Suppressor macrophage (primary cell): ENCODE measurements at places on chromosomes 5 and 9.

GRCh38 chr5:143102411-143102810 lies 301.1 kb downstream of the NR3C1 start:
- no peak for DNase-seq

DNA sequence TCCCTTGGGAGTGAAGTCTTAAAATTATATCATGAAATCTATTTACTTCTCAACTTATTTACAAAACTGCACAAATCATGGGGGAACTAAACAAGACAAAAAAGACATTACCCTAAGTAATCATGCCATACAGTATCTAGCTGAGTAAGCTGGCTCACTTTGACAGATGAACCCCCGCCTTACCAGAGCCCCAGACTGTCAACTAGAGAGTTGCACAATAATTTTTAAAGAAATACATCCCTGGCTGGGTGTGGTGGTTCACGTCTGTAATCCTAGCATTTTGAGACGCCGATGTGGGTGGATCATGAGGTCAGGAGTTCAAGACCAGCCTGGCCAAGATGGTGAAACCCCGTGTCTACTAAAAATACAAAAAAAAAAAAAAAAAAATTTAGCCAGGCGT lies 62.3 kb downstream of the LPAR1 start:
- DNase-seq = peak; percentile 56

- peak; percentile 57 for DNase-seq
Observed at GRCh38 chr5:101390151-101390908, 487.2 kb upstream of the ST8SIA4 start.

GRCh38 chr5:155434681-155435080 lies 421.1 kb downstream of the KIF4B start:
- DNase-seq = peak; percentile 33

- peak; percentile 77 for DNase-seq
Observed at GRCh38 chr5:1190837-1191239, 10.6 kb upstream of the SLC6A19 start.

GRCh38 chr9:114084282-114085073 lies 6.4 kb upstream of the AMBP start:
- DNase-seq = no peak

GRCh38 chr5:6185574-6185973 lies 192.8 kb downstream of the MED10 start:
- DNase-seq = no peak

GRCh38 chr9:11194246-11194645 lies 581.4 kb upstream of the PTPRD start:
- no peak for DNase-seq

- DNase-seq = no peak
Observed at GRCh38 chr5:151110992-151111391, 30.2 kb upstream of the TNIP1 start.

DNA sequence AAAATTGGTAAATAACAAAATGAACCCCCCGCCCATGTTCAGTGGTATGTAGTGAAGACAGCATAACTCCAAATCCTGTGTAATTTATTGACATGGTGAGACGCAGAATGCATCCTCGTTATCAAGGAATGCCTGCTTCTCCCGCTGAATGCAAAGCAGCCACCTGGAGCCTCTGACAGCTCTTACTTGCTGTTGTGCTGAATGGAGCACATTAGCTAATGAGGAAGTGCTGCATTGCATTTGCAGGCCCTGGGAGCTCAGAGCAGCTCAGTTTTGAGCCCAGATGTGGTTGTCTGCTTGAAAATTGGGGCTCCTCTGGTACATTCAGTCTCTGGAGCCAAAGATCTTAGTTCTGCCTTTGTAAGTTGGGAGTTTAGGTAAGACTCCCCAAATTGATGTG lies 28.9 kb downstream of the PLAC8L1 start:
- peak; percentile 22 for DNase-seq

GRCh38 chr9:137198051-137198901 lies 2.3 kb downstream of the TPRN start:
- no peak for DNase-seq

GRCh38 chr5:120098902-120099535 lies 365.1 kb upstream of the PRR16 start:
- DNase-seq = peak; percentile 1

DNA sequence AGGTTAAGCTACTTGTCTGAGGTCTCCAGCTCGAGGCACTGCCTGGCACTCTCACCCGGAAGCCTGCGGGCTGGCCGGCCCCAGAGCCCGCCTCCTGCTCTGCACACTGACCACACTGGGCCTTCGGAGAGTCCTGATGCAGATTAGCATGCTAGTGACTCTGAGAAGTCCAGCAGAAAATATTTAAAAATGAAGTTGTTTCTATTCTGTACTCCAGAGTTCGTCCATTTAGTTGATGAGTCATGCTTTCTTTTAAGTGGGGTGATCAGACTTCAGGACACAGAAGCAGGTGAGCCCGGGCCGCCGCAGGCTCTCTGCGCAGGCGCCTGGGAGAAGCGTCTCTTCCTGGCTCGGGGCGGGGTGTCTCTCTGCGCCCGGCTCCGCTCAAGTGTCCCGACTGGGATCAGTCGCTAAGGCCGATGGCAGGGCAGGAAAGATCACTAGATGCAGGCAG lies 32.5 kb downstream of the FAM240B start:
- no peak for DNase-seq

GRCh38 chr5:173733831-173734501 lies 117.5 kb upstream of the BOD1 start:
- DNase-seq = no peak

DNA sequence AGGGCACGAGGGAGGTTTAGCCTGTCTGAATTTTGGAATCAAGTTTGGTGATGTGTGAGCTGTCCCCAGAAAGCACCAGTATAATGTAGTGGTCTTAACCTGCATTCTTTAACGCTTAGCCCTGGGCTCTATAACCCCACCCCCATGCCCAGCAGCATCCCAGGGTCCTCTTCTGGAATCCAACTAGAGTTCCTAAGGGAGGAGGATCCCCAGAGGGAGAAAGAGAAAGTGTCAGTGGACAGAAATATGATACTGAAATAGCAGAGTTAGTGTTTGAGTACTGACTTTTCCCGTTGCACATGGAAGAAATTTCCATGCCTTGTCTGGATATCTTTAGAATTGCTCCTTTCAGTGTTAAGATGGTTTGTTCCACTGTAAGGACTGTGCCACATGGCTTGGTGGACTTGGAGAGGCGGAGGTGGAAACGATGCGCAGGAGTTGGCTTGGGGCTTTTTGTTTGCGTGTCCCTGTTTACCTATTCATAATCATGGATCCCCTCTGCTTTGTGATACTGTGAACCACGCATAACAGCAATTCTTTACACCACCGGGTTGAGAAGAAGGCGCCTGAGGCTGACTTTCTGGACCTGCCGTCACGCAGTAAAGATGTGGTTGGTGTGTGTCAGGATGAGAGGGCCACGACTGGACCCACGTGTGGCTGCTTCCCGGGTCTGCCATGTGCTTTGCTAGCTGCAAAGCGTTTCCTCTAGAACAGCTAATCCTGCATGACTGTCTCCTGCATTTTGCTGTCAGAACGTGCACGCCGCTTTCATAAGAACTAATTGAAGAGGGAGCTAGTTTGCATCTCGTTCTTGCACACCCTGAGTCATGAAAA lies 142.3 kb downstream of the SMARCA2 start:
- DNase-seq = peak; percentile 50

DNA sequence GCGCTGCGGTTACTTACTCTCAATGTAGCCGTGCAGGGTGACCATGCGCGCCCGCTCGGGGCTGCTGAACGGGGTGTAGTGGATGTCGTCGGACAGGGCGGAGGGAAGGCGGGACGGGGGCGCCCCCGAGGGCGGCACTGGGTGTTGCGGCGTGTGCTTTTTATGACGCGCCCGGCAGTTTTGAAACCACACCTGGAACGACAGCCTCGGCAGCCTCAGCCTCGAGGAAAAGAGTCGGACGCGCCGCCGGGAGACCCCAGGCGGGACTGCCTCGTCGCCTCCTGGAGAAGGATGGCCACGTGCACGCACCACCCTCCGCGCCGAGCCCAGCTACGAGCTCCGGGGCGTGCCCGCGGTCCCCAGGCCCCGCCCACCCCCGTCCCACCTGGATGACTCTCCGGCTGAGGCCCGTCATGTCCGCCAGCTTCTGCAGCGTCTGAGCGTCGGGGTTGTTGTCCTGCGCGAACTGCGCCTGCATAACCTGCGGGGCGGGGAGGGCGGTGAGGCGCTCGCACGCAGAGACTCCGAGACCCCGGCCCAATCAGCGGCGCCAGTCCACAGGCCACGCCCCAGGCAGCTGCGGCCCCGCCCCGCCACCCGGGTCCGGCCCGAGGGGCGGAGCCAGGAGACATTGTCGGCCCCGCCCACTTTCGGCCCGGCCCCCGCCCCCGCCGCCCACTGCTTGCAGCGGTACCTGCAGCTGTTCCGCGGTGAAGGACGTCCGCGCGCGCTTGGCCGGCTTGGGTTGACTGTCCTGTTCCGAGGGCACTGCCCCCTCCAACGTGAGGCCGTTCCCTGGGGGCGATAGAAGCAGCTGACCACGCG lies 15.0 kb downstream of the LHX6 start:
- no peak for DNase-seq

DNA sequence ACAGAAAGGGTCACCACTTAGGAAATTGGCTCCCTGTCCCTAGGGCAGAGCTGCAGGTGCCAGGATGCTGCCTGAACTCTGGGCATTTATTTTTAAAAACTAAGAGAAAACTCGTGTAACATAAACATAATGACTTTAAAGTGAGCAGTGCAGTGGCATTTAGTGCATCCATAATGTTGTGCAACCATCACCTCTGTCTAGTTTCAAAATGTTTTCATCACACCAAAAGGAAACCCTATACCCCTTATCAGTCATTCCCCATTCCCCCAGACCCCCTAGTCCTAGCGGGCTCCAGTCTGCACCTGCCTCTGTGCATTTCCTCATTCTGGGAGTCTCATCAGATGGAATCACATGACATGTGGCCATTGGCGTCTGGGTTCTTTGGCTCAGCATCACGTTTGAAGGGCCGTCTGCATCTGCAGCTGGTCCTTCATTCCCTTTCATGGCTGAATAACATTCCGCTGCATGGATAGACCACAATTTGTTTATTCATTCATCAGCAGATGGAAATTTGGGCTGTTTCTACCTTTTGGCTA lies 55.8 kb downstream of the NSG2 start:
- no peak for DNase-seq

GRCh38 chr9:136546697-136547501 lies 1.1 kb upstream of the NOTCH1 start:
- DNase-seq = peak; percentile 76

- no peak for DNase-seq
Observed at GRCh38 chr5:19462019-19462418, 526.0 kb downstream of the CDH18 start.

DNA sequence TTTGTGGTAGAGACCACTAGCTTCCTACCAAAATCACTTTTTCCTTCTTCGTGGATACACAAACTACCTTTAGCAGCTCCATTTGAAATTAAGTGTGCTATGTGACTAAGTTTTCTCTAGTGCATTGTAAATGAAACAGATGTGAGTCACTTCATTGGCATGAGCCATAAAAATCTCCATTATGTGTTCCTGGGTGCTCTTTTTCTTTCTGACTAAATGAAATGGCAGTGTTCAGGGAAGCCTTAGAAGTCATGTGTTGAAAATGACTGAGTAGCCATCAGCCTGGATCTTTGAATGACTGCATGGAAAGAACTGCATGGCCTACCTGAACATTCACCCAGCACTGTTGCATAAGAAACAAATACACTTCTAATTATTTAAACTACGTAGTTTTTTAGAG lies 107.9 kb downstream of the NDUFAF2 start:
- DNase-seq = no peak

GRCh38 chr9:135567311-135567710 lies 5.8 kb downstream of the PAEP start:
- DNase-seq = no peak

GRCh38 chr9:124665391-124666058 lies 105.6 kb downstream of the NR6A1 start:
- DNase-seq = no peak

GRCh38 chr5:15577132-15577531 lies 77.2 kb downstream of the FBXL7 start:
- no peak for DNase-seq

DNA sequence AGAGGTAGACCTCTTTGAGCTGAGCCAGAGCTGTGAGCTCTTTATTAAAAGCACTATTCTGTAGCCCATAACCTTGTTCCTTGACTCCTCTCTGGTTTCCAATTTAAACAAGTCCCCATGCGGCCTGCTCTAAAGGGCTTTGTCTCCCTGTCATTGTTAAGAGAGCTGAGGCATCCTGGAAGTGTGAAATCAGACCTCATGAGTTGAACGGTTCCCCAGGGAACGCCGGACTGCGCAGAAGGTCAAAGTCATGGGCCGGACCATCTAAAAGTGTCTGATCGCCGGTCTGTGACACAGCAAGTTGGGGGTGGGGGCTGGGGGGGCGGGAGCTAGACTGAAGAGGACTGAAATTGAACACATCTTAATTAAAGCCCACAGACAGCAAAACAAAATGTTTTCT lies 265.8 kb downstream of the SLF1 start:
- no peak for DNase-seq

DNA sequence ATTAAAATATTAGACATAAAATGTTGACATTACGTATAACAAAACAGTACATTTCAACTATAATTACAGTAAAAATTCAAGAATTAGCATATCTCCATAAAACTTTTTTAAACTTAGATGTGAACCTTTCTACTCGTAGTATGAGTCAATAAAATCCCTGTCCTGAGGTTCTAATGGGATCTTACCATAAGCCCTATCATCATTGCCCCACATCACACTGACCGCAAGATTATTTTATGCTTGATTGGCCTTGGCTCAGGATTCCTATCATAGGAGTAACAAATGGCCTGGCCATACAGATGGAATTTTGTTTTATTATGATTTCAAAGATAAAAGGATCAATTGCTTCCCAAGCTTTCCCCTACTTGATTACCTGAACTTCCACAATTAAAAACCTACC lies 238.3 kb downstream of the MEF2C start:
- DNase-seq = no peak

DNA sequence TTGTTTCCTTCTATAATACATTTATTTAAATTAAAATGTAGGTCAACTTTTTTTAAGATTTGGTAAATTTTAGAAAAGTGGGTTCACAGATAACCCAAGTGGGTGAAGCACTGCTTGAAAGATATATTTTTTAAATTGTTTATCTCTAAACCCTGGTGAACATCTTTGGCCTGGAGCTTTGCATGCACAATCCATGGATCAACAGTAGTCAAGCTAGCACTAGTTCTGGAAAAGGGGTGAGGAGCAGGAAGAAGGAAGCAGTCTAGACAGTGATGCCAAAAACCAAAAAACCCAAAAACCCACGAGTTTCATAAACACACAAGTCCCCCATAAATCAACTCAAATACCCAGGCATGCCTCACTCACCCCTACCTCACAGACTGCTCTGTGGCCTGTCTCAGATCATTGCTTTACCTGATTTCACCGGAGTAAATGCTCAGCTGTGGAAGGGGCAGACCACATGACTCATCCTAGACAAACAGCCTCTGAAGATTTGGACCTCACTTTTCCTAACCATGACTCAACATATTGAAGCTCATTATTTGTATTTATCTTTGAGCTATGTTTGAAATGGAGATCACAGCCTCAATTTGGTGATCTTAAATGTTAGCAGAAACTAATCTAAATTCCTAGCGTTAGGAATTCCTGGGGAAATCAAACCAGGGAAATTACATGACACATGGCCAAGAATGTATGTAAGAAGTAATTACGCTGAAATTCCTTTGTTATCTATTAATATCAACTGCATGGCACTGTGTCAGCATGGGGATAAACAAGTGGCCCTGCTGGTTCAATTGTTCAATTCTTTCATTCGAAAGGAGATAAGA lies 149.6 kb downstream of the ZNF608 start:
- no peak for DNase-seq
